Activated CD4-positive, alpha-beta T cell treated with anti-CD3 and anti-CD28 coated beads for 4 hours (primary cell): ENCODE measurements at places on chromosomes 2 and 18.

GRCh38 chr18:58231930-58232329 lies 187.9 kb downstream of the NEDD4L start:
- DNase-seq, result no peak

DNA sequence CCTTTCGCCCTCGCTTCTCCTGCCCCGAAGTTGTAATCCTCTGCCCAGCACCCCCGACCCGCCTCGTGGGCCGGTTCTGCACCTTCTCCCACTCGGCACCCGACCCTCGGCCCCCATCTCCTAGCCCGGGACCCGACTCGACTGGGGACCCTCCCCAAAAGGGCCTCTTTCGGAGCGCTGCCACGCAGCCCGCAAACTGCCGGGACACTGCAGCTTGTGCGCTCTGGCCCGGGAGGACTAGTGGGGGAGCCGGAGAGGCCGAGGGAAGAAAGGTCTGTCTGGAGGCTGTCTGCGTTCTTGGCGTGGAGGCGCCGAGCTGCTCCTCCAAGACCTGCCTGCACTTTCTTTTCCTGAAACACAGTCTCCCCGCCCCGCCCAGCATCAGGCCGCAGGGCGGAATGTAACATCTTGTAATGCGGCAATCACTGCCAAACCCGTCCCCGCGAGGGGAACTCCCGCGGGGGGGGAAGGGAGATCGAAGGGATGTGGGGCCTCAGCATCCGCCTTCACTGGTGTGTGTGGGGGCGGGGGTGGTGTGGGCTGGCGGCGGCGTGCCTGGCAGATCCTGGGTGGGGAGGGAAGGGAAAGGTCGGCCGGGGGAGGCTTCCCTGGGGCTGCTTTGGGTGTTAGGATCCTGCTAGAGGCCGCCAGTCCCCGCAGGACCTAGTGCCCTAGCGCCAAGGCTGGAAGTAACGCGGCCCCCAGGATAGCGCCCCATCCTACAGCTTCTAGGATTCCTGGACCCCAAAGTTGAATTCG lies 7.4 kb downstream of the DLX2 start:
- DNase-seq, result peak; percentile 83

- no peak for DNase-seq
Observed at GRCh38 chr18:49017813-49018553, 67.2 kb upstream of the SMAD7 start.

DNA sequence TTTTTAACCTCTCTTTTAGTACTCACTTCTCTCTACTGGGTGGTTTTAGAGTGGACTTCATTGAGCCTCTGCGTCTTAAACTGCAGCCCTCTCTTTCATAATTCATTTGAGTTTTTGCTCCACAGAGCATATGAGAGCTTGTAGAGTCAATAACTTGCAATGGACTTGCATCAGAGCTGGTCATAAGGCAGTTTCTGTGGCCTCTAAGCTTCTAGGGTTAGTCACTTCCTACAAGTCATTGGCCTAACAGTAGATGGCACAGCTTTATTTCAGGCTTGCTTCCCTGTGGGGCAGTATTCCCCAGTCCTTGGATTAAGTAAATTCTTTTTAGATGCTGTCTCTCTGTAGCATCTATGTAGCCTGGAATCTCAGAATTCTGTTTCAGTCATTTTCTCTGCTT lies 1435.7 kb downstream of the LRP1B start:
- no peak for DNase-seq

- no peak for DNase-seq
Observed at GRCh38 chr2:119112230-119112629, 46.3 kb downstream of the C1QL2 start.

- no peak for DNase-seq
Observed at GRCh38 chr2:203379156-203379555, 51.0 kb downstream of the ABI2 start.
